ENCODE measurements at places on chromosomes 5 and 9.

DNA sequence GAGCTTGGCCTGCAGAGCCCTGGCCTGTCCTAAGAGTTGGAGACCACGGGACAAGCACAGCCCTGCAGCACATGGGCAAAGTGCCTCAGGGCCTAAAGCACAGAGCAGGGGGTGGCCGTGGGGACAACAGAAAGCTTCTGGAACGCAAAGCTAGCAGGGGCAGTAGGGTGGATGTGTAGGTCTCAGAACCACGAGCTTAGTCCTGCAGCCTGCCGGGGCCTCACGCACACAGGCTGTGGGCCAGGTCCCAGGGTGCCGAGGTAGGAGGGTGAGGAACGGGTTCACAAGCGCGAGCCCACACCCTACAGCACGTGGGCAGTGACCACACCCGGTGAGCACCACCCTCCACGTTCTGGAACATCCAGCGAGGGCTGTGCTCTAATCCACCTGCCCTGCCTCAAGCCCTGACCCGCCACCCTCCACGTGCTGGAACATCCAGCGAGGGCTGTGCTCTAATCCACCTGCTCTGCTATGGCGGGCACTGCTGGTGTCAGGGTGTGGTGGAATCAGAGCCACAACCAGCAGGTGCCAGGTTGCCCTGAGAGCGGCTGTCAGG, 9.3 kb downstream of the CLPTM1L start:
- DNase-seq: no peak

DNA sequence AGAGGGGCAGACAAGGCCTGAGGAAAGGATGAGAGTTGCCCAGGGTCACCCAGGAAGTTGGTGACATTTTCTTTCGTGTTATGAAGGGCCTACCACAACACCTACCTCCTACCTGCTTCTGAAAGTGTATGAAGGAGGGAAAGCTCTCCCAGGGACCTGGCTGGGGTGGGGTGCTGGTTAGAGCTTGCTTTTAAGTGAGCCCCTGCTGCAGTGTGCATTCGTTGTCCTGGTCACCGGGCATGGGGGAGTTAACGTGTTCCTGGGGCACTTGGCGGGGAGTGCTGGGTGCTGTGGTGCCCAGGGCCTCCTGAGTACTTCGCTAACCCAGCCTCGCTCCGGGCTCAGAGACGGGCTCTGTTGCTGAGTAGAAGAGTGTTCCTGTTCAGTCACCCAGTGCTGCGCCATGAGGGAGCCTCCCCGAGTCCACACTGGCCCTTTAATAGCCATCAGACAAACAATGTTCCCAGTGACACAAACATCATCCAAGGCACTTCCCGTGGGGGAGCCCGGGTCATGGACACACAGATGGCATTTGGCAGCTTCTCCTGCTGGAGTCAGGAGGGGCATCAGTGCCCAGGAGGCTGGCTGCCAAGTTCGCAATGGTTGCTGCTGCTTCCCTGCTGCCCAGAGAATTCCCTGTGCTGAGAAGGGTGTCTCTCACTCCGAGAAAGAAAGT, 85.7 kb downstream of the AMBP start:
- DNase-seq: no peak

DNA sequence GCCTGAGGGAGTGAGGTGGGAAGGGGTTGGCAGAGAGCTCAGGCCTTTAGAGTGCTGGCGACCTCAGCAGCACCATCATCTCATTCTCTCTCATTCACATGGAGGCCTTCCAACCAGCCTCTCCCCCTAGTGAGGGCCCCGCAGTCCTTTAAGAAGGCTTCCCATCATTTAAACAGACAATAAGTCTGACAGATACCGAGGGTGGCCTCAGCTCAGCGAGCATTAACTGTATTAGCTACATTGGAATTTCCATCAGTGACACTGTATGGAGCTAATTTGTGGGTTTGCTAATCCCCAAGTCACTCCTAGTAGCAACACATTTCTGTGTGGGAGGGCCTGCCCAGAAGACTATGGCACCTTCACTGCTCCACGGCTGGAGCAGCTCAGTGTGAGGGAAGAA, 75.8 kb downstream of the INSYN2B start:
- no peak for DNase-seq

DNA sequence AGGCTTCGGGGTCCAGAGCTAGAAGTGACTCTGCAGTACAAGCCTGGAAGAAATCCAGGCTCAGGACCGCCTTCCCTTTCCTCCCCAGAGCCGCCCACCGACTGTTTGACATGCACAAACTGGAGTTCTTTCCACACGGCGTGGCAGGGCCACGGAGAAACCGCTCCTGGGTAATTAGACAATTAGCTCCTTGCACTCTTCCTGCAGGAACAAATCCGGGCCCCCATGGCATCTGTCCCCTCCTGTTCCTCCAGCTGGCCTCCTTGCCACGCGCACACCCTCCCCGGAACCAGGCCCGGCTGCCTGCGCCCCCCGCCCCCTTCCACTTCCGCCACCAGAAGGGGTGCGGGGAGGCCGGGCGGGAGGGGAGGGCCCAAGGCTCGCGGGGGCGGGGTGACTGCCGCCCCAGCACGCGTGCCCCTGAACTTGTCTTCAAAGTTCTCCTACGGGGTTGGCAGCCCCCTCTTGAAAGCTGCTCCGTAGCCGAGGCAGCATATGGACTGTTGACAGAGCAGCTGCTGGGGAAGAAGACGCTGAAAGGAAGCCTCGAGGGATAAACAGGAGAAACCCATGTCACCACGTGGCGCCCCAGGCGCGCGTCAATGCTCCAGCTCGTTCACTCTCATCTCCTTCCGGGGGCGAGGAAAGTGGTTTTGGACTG, 74.3 kb downstream of the SEC61B start:
- DNase-seq: peak; percentile 62

GRCh38 chr5:13660072-13660471, 284.4 kb downstream of the DNAH5 start:
- DNase-seq: no peak

DNA sequence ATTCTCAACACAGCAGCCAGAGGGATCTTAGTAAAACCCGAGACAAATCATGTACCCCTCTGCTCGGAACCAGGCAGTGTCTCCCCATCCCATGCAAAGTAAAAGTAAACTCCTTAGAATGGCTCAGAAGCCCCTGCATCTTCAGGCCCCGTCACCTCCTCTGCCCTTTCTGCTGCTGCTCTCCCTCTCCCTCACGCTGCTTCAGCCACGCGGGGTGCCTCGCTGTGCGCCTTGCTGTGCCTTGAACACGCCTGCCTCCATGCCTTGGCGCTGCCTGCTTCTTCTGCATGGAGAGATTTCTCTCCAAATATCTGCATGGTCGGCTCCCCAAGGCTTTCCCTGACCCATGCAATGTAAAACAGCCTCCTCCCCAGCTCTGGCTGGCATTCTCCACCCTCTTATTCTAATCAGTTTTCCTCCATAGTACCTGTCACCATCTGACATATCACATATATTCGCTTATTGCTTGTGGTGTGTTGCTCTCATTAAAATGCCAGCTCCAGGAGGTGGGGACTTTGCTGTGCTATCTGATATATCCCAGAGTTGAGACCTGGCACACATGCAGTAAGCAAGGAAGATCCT, 8.0 kb downstream of the GPRIN1 start:
- no peak for DNase-seq

- DNase-seq: no peak
Observed at GRCh38 chr5:54718656-54719055, 201.1 kb downstream of the SNX18 start.

DNA sequence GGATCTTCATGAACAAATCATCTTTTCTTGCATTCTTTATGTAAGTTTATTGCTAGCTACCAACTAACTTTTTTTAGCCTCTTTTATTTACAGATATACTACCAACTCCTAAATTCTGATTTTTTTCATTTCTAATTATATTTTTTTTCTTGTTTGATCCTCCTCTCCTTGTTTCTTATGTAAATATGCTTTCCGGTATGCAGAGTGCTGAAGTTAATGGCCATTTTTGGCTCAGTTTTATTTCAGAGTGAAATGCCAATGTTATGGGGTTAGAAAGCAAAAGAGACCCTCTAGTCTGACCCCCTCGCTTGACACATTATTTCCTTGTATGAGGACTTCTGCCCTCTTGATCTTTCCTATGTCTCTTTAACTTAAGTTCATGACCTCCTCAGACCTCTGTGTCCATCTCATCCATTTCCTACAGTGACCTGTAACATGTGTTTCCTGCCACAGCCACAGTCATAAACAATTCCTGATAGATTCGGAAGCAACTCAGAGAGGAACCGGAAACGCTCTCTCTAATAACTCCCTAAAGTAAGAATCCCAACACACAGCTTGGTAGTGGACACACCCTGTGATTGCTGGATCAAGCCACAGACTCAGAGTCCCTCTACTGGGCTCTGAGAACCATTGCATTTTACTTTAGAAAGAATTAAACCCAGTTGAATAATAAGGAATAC, 42.9 kb upstream of the AFAP1L1 start:
- peak; percentile 8 for DNase-seq

DNA sequence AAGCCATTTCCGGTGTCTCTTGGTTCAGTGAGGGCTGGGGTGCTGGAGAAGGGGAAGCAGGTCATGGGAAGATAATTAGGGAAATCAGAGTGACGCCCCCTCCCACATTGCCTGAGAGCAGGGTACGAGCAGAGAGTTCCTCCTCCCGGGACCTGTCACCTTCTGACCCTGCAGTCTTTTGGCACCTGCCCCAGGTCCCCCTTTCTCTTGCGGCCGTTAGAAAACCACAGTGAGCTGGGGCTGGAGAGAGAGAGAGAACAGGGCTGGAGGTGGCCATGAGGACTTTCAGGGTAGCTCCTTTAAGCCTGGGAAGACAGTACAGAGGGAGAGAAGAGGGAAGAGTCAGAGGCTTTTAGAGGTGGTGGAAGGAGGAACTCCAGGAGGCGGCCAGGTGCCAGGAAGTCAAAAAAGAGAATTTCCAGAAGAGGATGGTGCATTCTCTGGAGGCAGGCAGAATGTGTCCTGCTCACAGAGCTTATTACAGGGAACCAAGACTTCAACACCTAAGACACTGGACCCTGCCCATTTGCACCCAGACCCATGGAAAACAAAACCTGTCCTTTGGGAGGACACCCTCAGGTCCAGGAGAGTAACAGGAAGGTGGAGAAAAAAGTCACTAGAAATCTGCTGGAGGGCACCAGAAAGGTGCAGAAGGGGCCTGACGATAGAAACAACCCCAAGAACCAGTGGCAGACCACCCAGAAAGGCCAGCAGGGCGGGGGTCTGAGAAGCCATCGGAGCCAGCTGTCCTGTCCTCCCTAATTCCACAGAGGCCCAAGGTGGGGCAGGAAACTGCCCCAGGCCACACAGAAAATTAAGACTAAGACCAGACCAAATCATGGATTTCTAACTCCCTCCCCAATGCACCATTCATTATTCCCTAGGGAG, 6.5 kb upstream of the ACSL6 start:
- DNase-seq: no peak

DNA sequence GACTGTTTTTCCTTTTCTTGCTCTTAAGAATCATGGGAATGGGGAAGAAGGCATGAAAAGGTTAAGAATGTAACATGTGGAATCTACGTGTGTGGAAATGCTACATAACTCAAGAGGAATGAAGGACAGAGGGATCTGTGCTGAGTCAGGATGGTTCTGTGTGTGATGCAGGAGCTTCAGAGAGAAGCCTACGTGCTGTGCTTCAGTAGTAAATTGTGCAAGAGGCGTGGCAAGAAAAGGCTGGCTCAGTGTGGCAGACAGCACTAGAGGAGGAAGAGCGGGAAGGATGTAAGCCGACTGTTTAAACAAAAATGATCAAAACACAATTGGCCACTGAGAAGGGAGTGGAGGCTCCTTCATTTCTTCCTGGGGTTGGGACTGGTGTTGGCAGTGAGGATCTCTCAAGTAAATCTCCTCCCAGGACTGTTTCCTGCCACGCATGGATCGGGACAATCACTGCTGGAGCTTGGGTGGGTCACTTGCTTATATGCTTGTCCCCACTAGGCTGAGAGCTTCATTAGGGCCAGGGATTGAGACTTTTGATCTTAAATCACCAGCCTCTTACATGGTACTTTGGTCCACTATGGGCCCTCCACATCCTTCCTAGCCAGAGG, 59.4 kb upstream of the BASP1 start:
- DNase-seq: no peak

- DNase-seq: no peak
Observed at GRCh38 chr9:124980431-124980830, 39.5 kb upstream of the GOLGA1 start.

- DNase-seq: no peak
Observed at GRCh38 chr5:148708854-148709253, 54.5 kb upstream of the HTR4 start.

DNA sequence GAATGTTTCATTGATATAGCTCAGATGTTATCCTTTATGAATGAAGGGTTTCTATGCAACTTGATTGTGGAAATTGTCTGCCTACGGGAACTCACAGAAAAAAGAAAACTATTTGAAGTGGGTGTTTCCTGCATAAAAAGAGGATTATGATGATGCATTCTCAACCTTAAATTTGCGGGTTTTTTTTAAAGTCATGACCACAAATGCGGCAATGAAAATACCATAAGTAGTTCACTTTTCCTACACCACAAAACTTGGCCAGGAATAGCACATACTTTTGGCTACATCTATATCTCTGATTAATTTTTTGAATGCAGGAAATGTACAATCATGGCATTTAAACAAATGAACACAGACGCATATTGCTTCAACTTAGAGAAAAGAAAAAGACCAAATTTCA, 754.7 kb downstream of the DTWD2 start:
- DNase-seq: no peak

DNA sequence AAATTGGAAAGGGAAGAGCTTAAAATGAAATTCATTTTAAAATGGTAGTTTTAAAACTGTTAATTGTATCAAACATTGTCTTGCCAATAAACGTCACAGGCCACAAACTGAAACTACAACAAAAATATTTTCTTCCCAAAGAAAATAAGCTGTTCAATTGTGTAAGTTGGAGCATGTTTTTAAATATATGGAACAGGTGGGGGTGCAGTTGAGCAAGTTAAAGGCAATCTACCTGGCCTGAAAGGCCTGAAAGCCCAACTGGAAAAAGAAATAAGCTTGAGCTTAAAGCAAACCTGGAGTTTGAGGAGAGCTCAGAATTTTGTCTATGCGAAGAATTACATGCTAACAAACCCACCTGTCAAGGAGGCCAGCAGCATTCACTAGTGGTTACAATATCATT, 439.5 kb downstream of the ACTL7B start:
- no peak for DNase-seq

DNA sequence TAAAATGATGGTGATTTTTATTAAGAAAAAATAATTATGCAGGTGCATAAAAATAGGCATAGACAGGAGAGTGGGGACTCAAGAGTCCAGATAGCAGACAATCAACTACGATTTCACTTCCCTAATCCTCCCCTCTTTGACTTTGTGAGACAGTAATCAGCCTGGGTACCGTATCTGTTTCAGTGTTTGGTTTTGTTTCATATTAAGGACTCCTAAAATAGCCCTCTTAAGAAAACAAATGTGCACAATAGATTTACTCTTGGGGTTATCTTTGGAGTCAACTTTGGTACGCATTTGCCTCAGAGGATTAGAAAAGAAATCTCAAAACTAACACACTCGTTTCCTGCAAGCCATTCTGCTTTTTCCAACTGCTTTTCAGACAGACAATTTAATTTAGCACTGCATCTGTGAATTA, 96.3 kb downstream of the ZNF608 start:
- DNase-seq: no peak

- peak; percentile 74 for DNase-seq
Observed at GRCh38 chr9:136546697-136547501, 1.1 kb upstream of the NOTCH1 start.

- DNase-seq: no peak
Observed at GRCh38 chr5:153258469-153258868, 232.0 kb upstream of the GRIA1 start.

Data from right kidney (tissue), 9 donors.